ENCODE measurements at places on chromosomes 1 and 21.

GRCh38 chr1:9111957-9112356, 16.9 kb downstream of the GPR157 start:
- no peak for DNase-seq

GRCh38 chr1:68322837-68323687, 90.7 kb upstream of the WLS start:
- DNase-seq: peak; percentile 46

DNA sequence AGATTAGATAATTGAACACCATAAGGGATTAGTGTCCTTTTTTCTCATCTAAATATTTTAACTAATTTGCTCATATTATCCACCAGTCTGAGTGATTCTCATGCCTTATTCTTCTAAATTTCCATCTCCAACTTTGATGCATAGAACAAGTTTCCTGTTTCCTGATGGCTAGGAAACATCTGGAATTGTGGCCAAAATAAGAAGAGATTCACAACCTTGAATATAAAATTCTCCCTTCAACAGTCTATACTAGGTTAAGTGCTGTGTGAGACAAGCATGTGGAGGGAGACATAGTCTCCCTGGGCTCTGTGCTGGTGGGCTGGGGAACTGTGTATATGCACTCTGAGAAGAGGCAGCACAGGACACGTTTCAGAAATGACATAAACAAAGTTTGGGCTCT, 21.6 kb upstream of the ROR1 start:
- DNase-seq: no peak

DNA sequence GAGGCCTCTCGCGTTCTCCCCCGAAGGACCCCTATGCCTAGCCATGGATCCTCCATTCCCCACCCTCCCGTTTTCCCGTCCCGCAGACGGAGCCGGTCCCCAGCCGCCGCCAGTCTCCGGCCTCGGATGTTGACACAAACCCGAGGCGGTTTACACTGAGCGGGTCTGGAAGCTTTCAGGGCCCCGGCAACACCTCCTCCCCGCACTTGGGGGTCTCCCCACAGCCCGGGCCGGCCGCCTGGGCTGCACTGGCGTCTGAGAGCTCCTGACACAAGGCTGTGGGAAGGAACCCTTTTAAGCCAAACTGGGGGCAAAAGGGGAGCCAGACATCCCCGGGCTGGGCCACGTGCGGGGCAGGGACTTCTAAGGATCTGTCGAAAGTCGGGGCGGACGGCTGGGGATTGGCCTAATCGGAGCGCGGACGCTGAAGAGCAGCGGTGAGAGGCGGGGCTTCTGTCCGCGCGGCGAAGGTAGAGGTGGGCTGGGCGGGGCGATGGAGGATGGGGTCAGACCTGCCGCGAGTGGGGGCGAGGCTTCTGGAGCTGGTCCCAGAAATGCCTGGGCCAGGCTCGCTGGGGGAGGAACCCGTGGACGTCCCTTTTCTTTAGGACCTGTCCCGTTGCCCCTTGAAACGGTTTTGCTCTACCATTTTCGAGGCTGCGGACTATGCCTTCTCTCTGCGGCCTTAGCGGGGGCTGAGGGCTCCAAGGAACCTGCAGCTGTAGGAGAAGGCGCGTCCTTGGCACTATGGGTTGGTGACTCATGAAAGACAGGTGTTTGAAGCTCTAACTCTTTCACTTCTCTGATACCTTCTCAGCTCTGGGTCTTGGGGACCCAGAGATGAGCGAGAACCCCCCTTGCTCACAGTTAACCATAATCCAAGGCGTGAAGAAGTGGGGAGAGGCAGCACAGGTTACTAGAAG, 1.2 kb upstream of the HPCAL4 start:
- DNase-seq: no peak

DNA sequence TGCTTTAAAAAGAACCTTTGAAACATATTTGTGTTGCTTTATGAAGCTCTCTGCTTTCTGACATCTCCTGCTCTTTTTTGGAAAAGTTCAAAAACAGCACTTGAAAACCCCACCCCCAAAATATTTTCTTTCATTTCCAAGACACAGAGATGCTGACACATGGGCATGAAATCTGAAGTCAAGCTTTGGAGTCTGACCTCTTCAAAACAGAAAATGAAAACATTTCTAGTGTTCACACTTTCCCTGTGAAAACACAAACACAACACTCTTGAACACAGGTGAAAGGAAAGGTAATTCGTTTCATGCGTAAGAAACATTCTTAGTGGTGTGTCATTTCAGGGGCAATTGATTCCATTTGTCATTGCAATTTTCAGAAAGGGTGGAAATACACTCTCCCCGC, 10.8 kb downstream of the NGF start:
- peak; percentile 48 for DNase-seq

GRCh38 chr1:155179112-155180031, 5.7 kb downstream of the TRIM46 start:
- DNase-seq: no peak

DNA sequence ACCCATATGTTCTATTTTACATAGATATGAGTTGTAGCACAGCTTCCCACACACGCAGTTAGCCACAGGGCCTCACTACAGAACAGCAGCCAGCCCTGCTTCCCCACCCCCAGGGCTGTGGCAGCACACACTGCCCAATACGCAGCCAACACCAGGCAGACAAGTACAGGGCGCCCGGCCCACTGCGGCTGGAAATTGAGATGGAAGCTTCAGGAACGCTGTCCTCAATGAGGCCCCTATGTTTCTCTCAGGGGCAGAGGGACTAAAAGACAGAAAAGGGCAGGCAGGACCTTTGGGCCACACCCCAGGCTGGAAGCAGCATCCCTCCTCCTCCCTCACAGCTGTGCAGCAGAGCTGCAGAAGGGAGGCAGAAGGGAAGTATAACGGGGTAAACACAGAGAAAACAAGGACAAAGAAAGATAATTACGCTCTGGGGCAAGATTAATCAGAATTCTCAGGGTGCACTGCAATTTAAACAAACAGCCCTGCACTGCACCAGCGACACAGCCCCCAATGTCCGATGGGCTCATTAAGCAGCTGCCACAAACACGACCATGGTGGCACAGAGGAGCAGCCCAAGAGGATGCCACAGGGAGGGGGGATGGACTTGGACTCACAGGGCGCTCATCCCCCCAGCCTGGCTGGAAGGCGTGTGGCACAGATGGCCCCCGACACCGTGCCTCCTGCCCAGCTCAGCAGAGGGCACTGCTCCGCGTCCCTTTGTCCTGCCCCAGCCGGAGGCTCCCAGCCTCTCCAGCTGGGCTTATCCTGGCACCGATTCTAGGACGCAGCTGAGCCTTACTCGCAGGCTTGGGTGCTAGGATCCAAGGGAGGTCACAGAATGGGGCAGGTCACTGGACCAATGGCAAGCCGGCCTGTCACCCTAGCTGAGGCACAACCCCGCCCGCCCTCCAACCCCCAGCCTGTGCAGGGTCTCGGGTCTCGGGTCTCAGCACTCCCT, 14.2 kb downstream of the WDR4 start:
- no peak for DNase-seq

DNA sequence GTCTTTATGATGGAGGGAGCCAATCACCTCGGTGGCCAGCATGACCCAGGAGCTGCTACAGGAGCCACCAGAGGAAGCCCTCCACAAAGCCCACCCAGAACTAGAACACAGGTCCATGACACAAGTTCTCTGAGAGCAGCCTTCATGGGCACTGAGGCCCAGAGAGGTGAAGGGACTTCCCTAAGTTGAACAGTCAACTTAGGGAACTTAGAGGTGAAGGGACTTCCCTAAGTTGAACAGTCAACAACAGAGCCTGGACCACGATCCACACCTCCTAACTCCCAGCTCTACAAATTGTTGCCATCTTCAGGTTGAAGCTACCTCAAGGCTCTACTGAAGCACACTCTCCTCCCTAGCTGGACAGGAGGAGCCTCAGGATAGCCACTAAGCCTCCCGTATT, 132.7 kb downstream of the CCDC185 start:
- DNase-seq: no peak

- DNase-seq: no peak
These were observed 12.2 kb downstream of the SPOCD1 start for GRCh38 chr1:31803610-31804009.

- DNase-seq: peak; percentile 78
These were observed 31.1 kb downstream of the CNST start for GRCh38 chr1:246597340-246597739.

GRCh38 chr1:27609210-27609555, 5.2 kb upstream of the AHDC1 start:
- no peak for DNase-seq

DNA sequence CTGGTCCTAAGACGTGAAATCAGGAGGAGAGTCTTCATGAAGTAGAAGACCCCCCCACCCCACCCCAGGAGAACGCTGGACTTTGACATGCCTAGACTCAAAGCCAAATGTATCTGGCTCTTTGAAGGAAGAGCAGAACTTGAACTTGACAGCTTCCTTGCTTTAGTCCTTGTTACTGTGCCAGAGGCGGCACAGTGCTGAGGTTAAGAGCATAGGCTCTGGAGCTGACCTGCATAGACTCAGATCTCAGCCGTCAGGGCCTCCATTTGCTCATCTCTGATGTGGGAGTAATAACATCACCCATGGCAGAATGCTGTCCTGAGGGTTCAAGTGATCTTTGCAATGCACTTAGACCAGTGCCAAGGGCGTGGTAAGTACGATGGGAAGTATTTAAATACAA, 39.0 kb downstream of the COL6A1 start:
- no peak for DNase-seq

DNA sequence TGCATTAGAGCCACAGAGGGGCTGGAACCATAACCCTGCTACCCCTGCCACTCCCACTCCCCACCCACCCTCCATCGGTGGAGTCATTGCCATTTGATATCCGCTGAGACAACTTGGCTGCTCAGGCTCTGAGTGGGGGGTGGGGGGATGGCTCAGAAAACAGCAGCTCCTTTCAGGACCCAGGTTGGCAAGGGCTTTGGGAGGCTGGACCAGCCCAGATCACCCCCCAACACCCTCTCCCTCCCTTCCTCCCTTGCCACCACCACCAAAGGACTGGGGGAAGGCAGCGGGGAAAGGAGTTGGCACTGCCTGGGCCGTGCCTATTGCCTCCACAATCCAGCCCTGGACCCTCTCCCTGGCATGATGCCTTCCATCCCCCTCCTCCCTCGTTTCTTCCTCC, 1.7 kb downstream of the KCNJ10 start:
- no peak for DNase-seq

GRCh38 chr1:20964540-20965484, 177.7 kb upstream of the HP1BP3 start:
- no peak for DNase-seq

GRCh38 chr1:102550729-102551384, 554.1 kb upstream of the OLFM3 start:
- peak; percentile 7 for DNase-seq

DNA sequence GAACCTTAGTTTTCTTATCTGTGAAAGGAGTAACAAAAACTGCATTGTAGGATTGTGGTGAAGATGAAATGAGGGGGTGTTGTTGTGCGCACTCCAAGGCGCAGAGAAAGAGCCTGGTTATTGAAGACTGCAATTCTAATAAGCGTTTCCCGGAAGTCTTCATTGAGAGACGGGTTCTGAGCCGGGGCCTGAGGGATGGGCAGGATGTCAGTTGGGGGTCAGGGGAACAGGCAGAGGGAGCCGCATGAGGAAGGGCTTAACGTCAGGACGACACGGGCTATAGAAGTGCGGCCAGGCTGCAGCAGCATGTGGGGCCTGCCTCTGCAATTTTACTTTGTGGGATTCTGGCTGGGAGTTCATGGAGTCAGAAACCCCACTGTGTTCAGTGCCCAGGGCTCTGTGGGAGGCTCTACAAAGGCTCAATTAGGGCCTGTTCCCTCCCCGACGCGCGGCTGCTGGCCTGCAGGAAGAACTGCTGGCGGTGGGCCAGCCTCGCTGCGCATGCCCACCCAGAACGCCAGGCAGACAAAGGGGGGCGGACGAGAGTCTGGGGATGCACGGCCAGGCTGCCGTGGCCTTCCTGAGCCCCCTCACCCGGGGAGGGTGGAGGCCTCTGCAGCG, 20.7 kb downstream of the TRIM62 start:
- peak; percentile 66 for DNase-seq

DNA sequence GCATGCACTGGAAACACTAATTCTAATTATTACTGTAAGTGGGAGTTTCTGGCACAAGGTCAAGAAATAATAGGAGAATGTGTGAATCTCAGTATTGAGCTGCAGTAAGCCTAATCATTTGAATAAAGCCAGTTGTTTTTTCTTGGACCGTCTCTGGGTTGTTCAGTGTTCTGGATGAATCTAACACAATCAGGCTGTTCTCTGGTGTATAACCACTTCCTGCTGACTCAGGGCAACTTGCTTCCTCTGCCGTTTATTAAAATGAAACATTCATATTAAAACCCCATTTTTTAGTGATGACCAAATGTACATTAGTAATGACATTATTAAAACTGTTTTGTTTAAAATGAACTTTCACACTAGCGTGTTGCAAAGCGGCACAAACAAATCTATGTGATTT, 273.1 kb upstream of the SNX7 start:
- peak; percentile 90 for DNase-seq

GRCh38 chr1:116409751-116410191, 36.7 kb downstream of the ATP1A1 start:
- DNase-seq: no peak
